ENCODE measurements at places on chromosomes 2 and 18.

GRCh38 chr2:2886922-2887321 lies 490.7 kb downstream of the EIPR1 start:
- DNase-seq, result no peak

DNA sequence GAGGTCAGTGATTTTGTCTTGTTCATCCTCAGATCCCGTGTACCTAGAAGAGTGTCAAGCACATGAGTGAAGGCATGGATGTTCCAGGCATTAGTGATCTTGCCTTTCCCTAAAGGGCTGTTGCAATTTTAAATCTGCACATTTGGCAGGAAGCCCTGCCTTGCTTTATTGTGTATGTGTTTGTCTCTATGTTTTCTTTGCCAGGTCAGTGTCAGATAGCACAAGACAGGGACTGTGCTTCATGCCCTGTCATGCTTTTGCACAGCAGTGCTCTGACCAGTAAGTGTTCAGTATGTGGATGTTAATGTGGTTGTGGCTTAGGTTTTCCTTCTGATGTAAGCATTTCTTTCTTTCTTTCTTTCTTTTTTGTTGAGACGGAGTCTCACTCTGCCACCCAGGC lies 131.5 kb downstream of the RGPD3 start:
- DNase-seq, result no peak

- no peak for DNase-seq
These were observed 265.3 kb upstream of the PKDCC start for GRCh38 chr2:41782306-41783158.

DNA sequence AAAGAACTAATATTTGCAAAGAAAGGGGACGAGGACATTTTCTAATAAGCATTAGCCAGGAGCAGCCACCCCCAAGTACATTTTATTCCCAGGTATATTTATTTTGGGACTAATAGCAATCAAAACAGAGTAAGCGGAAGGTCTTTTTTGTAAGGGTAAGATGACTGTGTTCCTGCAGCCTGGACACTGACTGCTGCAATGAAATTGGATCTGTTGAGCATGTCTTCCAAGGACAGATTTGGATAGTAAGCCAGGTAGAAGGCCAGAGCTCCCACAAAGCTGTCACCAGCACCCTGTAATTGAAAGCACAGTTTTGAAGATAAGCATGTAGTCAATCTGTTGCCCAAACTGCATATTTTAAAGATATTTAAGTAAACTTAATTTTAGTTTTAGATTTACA lies 10.0 kb downstream of the MRPL33 start:
- no peak for DNase-seq

- no peak for DNase-seq
These were observed 33.3 kb downstream of the CFLAR start for GRCh38 chr2:201149064-201149820.

DNA sequence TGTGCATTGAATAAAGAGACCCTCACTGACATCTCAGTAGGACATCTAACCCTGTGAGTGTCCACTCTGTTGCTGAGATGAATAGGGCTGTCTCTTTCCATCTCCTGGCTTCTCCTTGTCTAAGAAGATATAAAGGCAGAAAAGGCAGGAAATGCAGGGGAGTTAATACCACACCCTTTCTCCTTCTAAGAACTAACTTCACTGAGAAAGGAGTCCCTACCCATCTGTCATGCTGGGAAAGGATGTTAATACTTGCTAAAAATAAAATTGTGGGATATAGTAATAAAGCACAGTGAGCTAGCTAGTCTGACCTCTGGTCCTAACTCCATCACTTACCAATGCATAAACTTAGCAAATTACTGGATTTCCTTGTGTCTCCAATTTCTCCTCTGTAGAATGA lies 213.9 kb upstream of the FIGN start:
- no peak for DNase-seq

DNA sequence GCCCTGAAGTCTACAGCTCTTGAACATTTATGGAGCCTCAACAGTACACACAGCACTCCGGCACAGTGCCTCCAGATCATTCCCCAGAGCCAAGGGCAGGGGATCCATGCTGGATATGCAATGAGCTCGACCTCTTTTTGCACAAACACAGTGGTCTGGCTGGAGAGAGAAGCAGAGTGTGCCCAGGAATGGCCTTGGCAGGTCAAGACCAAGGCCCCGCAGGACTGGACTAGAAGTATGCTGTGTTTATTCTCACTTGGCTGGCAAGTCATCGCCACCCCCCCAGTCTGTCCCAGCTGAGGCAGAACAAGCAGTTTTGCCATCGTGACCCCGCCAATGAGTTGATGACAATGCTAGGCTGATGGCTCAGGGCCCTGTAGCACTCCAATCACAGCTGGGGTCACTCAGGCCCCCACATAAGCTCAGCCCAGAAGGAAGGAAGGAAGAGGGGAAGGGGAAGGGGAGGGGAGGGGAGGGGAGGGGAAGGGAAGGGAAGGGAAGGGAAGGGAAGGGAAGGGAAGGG lies 212.1 kb downstream of the TTC32 start:
- no peak for DNase-seq

DNA sequence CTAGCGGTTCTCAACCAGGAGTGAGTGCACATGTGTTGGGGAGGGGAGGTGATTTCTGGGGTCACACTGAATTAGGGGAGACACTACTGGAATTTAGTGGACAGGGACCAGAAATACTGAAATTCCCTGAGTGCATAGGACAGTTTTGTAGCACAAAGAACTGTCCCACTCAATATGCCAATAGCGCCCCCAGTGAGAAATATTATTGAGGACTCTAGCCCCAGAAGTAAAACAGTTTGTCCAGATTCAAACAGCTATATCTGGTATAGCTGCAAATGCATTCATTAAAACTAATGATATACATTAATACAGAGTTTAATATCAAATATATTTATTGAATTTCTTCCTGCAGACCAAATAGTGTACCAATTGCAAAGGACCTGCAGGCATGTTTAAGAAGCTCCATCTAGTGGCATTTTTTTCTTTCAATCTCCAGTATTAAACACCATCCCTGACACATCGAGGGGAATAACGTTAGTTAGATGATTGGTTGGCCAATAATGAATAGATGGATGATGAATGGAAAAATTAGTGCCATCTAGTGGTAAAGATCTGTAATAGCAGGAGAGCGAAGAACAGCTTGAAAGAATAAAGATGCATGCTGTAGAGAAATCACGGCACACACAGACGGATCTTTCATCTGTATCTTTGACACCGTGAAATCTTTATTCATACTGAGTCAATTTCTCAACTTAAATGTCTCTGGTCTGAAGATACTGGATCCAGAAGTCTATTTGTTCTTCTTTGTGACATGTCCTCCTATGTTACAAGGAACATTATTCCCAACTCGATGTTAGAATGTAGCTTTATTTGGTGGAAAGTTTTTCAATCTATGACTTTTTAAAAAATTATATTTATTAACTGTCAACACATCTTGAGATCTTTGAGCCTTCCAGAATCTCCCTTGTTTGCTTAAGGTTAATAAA lies 62.5 kb downstream of the DHRS9 start:
- no peak for DNase-seq
